ENCODE measurements at places on chromosomes 12 and 14.
A peak's percentile ranks its signal among the peaks of the same experiment; 100 is the strongest.

GRCh38 chr12:50784501-50784900 is 20.6 kb downstream of the ATF1 start:
- DNase-seq, result no peak

GRCh38 chr12:6458281-6459003 is 6.6 kb downstream of the TAPBPL start:
- DNase-seq, result no peak

- DNase-seq, result peak; percentile 67
Observed at GRCh38 chr12:6700646-6701051, at the start of gene PIANP. TSS of gene PIANP (minus strand) at chr12:6700815. CDS start at chr12:6698061, 2,754 bp downstream.

DNA sequence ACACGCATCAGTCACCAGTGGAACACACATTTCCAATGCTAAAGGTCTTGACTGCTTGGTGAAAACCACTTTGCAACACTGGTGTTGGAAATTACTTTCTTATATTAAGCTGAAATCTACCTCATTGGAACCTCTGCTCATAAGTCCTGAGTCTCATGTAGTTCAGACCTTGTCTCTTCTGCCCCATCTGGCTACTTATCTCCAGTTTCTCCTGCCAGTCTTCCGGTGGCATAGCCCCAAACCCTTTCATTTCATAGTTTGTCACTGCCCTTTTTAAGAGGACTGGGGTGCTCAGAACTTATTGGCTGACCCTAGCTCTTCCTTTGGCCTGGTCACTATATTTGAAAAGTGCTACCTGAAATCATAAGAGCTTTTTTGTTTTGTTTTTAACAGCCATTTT is 43.7 kb downstream of the HELB start:
- no peak for DNase-seq

DNA sequence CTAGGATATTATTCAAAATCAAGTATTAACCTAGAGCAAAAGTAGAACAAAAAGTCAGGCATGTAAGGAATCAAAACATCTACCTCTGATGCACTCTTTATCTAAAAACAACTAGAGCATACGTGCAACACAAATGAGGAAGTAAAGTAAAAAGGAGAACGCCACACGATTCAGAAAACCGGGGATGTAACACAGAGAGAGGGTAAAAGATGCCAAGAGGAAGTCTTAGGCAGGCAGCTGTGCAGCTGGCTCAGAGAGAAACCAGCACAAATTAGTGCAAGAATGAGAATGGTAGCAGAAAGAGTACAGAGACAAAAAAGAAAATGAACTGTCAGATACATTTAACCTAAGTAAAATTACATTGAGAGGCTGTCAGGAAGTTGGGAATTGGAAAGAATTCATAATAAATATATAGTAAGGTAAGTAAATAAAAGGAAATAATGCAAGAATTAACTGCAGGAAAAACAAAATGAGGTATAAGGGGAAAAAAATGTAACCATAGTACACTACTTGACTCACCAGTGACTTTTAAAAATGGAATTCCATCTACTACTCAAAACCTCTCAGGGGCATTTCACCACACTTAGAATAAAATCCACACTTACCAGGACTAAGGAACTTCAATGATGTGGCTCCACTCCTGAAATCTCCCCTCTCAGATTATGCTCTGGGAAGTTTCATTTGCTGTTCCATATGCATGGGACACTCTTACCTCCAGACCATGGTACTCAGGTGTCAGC is 17.1 kb downstream of the BCAT1 start:
- DNase-seq, result no peak

GRCh38 chr12:8466241-8466640 is 10.5 kb downstream of the CLEC6A start:
- no peak for DNase-seq

- no peak for DNase-seq
Observed at GRCh38 chr14:100640471-100641273, 53.5 kb upstream of the BEGAIN start.

- DNase-seq, result no peak
Observed at GRCh38 chr12:52217223-52217622, 15.8 kb upstream of the KRT7 start.

DNA sequence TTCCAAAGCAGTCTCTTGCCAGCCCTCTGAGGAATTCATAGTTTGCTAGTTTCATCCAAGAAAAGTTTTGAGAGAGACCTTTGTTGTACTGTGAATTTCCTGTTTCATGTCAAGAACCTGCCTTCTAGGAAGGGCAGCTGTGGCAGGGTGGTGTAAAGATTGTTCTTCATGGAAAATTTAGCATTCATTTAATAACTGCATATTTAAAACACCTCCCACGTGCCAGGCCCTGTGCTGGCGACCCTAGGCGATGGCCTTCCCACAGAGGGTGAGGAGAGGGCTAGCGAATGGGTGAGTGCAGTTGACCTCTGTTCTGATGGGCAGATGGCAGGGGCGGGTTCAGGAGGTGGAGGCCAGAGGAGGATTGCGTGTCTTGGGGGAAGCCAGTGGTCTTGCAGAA is 43.2 kb downstream of the MLXIP start:
- DNase-seq, result no peak

- DNase-seq, result no peak
Observed at GRCh38 chr12:585062-586061, 77.9 kb downstream of the NINJ2 start.

- no peak for DNase-seq
Observed at GRCh38 chr12:49230176-49230804, 34.6 kb upstream of the TUBA1C start.

DNA sequence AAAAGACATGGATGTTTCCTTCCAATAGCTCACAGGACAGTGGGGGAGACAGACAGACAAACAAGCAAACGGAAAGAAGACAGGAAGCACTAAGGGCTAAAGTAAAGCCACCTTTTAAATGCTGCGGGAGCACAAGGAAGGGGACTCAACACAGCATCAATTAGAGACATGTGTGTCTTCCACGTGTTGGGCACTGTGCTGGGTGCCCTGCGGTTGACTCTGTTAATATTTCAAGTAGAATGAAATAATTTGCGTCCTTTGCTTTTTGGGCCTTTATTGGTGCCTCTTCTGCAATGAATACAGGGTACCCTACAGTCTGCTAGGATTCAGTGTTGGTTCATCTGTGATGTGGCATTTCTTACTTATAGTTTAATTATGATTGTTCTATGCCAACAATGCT is 90.9 kb upstream of the CPM start:
- no peak for DNase-seq

- no peak for DNase-seq
Observed at GRCh38 chr12:17652436-17652835, 437.6 kb downstream of the RERGL start.

DNA sequence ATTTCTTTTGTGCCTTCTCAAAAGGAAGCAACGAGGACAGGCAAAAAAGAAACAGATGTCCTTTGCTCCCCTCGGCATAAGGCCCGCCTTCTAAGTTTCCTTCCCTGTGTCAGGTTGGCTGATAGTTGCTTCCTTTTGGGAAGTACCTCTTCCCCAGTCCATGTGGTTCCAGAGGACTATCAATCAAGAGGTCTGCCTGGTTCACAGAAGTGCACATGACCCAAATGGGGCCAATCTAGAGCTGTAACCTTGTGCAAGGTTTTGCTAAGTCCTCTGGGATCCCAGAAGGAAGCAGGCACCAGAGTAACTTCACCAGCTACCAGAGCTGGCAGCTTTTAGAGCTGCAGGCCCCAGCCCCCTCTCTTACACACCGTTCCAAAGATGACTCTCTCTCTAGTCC is 42.6 kb downstream of the TMEM63C start:
- no peak for DNase-seq

- peak; percentile 39 for DNase-seq
Observed at GRCh38 chr14:59464486-59465315, 479 bp downstream of the GPR135 start.

- no peak for DNase-seq
Observed at GRCh38 chr12:2068653-2069052, 15.9 kb downstream of the CACNA1C start.

GRCh38 chr14:51978681-51979085 is 10.7 kb upstream of the RTRAF start:
- DNase-seq, result no peak

- DNase-seq, result no peak
Observed at GRCh38 chr12:42296503-42297109, 29.3 kb downstream of the ZCRB1 start.

GRCh38 chr12:131711551-131712205 is 788 bp downstream of the SFSWAP start:
- DNase-seq, result no peak

GRCh38 chr14:67358924-67359774 is 455 bp downstream of the ATP6V1D start:
- DNase-seq, result peak; percentile 64

- no peak for DNase-seq
Observed at GRCh38 chr12:110371408-110372055, 32.0 kb downstream of the ANAPC7 start.

GRCh38 chr14:55240526-55241178 is 30.6 kb upstream of the FBXO34 start:
- no peak for DNase-seq

GRCh38 chr14:34465069-34465859 is 3.2 kb upstream of the SPTSSA start:
- no peak for DNase-seq

- no peak for DNase-seq
Observed at GRCh38 chr14:89753828-89754412, 200.6 kb downstream of the EFCAB11 start.

GRCh38 chr12:89858718-89859117 is 150.1 kb upstream of the ATP2B1 start:
- DNase-seq, result no peak

- no peak for DNase-seq
Observed at GRCh38 chr12:31880340-31880739, 78.9 kb upstream of the RESF1 start.

- no peak for DNase-seq
Observed at GRCh38 chr14:26841326-26841725, 243.5 kb upstream of the NOVA1 start.

- no peak for DNase-seq
Observed at GRCh38 chr12:17388679-17389078, 701.3 kb downstream of the RERGL start.

DNA sequence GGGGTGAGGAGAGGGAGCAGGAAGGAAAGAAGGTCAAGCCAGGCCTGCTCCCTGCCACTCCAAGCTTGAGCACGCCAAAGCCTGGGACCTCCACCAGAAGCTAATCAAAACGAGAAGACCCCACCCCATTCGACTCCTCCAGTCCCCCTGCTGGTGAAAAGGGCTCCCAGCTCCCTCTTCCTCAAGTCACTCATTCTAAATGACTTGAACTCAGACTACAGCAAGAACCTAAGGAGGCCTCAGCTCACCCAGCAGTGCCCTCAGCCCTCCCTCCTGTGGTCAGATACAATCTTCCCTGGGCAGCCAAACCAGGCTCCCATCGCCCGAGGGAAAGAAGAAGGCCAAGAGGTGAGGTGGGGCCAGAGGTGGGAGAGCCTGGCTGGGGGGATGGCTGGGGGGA is 17.4 kb downstream of the HDAC7 start:
- DNase-seq, result no peak

DNA sequence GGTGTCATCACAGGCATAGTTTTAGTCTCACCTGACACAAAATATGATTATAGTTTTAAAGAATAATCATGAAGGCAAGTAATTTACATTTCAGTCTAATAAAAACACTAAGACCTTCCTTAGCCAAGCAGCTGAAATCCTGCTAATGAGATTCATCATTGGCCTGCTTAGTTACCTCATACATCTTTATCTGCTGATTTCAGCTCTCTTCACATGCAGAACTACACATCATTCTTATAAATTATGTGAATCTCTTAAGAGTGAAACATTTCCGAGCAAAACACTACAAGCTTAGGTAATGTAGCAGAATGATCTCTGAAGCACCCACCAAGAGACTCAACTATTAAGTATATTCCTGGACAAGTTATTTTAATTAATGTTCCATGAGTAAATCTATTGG is 198.1 kb downstream of the DPY19L2 start:
- DNase-seq, result no peak

DNA sequence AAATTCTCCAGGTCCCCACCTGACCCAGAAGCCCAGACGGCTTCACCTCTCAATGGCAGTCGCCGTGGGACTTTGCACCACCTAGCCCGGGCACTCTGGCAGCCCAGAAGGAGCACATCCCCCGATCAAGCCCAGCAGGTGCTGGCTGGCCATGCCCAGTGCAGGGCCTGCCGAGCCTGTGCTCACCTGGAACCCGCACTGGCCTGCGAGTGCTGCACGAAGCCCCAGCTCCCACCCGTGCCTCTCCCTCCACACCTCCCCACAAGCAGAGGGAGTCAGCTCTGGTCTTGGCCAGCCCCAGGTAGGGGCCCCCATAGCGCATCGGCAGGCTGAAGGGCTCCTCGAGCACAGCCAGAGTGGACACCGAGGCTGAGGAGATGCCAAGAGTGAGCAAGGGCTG is 144.5 kb downstream of the NUBPL start:
- DNase-seq, result no peak

- DNase-seq, result no peak
Observed at GRCh38 chr12:119885549-119885948, 8.4 kb upstream of the CIT start.

DNA sequence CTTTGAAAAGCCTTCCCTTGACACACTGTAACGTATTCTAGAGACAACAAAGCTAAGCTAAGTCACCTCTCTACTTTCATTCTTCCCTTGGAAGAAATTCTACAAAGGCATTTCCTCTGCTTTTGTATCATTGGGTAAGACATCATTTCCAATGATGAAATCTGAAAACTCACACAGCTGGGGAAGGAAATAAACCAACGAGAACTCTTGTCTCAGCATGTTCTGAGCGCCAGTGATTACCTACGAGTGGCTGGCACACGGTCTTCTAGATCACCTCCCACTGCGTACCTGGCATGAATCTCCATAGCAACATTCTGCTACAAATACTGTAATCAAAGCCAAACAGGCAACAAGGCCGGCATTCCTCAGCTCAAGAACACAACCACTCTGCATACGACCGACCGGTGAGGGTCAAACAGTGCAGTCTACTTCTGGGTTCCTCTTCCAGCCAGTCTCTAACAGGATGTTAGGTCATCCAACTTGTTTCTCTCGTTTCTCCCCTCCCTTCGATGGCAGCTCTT is 7.6 kb downstream of the VPS37B start:
- DNase-seq, result no peak

DNA sequence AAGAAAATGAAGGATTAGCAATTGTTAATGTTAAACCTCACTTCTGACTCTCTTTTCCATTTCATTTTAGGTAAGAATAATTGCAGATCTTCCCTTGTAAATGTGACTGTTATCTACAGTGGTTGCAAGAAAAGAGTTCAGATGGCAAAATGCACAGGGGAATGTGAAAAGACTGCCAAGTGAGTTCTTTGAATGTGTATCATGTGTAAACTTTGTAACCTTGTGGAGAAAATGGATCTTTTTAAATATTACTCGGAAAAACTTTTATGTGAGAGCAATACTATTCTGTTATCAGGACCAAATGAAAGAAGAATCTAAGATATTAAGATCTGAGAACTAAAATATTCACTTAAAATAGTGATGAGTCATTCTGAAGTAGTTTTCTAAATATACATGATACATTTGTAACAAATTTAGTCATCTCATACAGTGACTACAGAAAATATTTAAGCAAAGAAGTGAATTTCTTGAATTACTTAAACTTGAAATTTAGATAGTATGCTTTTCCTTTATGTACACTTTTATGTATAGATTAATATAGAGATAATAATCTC is 122.5 kb upstream of the CNTN1 start:
- DNase-seq, result no peak

Measured in HTR-8/SVneo (cell line).